ENCODE measurements at places on chromosomes 2 and 18.

DNA sequence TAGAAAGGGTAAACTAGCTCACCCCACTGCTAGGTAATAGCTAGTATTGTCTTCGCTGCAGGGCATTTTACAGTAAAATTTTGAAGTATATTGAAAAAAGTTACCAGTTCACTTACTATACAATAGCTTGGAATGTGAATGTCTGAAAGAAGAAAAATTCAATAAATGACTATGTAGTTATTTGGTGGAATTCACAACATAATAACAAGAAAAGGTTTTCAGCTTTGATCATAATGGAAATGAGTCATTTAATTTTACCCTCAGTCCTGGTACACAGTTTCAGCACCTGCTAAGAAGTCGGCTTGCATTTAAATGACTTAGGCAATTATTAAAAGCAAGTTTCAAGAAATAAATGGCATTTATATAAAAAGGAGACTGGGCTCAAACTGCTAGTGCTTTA is 90.4 kb downstream of the NUP35 start:
- no peak for DNase-seq

- no peak for DNase-seq
Measured at GRCh38 chr18:35029770-35030169, 11.4 kb upstream of the MAPRE2 start.

DNA sequence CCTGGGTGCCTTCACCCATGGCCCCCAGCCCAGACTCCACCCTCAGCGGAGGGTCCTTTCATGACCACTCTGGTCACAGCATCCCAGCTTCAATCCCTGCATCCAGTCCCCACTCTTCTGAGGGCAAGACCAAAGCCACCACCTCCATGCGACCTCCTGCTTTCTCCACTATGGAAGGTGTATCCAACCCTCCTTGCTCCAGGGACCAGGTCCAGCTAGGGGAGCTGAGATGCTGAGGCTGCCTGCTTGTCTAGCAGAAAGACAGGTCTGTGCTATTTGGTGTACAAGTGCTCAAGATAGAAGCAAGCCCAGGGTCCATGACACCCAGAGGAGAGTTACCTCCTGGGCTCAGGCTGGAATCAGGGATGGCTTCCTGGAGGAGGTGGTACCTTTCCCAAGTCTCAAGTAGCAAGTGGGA is 73.8 kb upstream of the RAB6C start:
- no peak for DNase-seq

- no peak for DNase-seq
Measured at GRCh38 chr2:31287654-31288053, 53.7 kb downstream of the EHD3 start.

- DNase-seq, result no peak
Measured at GRCh38 chr2:235373171-235373570, 120.7 kb upstream of the AGAP1 start.

GRCh38 chr18:8966821-8967220 is 135.7 kb upstream of the NDUFV2 start:
- DNase-seq, result no peak

GRCh38 chr2:212328136-212328535 is 210.5 kb downstream of the ERBB4 start:
- no peak for DNase-seq

DNA sequence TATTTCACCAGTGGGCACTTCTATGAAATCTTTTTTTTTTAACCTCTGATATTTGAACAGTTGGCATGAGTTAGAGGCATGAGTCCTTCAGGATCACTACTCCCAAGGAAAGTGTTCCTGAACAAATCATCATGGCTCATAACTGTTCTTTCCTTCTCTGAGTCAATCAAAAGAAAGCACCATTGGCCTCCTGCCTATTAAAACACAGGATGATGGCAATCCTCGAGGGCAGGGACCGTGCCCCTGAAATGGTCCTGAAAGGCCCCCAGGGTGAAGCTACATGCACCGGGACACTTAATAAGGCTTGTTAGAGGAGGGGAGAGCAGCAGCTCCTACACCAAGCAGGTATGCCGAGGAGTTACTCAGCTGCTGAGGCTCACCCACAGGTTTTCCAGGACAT is 43.5 kb downstream of the SLC14A2 start:
- no peak for DNase-seq

- no peak for DNase-seq
Measured at GRCh38 chr2:96924775-96925747, 55.2 kb upstream of the SEMA4C start.

- no peak for DNase-seq
Measured at GRCh38 chr18:8994603-8995002, 107.9 kb upstream of the NDUFV2 start.

GRCh38 chr2:178331474-178332432 is 119.2 kb downstream of the PRKRA start:
- no peak for DNase-seq

- no peak for DNase-seq
Measured at GRCh38 chr2:101328474-101329007, 20.0 kb upstream of the RNF149 start.

DNA sequence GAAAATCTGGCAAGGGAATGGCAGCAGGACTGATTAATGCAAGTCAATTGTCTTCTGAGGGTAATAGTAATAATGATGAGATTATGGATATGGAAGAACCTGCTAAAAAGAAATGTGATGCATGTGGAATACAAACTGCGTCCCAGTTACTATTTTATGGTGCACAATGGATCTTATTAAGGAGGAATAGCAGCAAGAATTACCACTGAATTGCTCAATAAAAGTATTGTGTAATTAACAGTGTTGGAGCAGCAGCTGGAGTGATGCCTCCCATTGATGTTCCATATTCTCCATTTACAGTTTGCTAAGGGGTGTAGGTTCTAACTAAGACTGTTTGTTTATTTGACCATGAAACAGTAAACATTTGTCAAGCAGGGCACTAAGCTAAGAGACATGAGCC is 167.9 kb downstream of the HRH4 start:
- no peak for DNase-seq

DNA sequence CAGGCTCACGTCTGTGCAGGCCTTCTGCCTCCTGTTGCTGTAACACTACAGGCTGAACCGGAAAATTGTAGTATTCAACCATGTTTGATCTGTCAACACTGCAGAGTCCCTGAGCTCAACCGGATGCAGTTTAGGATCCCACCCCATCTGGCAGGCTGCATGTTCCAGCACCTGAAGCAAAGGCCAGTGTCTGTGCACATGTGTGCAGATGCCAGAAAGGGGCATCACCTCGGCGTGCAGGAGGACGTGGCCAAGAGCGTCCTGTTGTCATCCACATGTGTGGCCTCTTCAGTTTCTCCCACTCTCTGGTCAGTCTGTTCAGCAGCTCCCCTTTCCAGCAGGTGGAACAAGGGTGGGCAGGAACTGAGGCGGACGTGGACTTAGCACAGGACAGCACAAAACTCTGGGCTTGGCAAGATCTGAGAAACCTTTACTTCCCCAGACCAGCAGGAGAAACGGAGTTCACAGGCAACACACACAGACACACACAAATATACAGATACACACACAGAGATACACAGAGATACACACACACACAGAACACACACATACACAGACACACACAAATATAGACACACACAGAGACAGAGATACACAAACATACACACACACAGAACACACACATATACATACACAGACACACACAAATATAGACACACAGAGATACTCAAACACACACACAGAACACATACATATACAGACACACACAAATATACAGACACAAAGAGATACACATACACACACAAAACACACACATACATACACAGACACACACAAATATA is 111.3 kb downstream of the NDUFA10 start:
- no peak for DNase-seq

GRCh38 chr2:54158311-54158710 is 42.9 kb downstream of the ACYP2 start:
- no peak for DNase-seq

- no peak for DNase-seq
Measured at GRCh38 chr2:147390475-147390874, 454.4 kb upstream of the ACVR2A start.

GRCh38 chr2:212843409-212844199 is 305.0 kb upstream of the ERBB4 start:
- no peak for DNase-seq

DNA sequence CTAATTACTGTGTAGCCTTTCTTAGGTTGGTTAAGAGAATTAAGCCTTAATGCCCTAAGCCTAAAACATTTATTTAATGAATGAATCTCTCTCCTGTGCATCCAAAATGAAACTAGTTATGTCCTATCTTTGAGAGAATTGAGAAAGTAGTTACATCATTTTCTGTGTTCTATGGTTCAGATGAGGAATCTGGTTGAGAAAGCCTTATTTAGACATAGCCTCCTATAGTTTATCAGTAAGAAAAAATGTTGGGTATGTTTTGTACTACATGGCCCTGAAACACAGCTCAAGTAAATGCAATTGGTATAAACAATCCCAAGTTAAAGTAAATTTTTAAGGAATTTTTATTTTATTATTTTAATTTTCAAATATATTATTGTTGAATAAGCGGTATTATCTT is 25.9 kb upstream of the RAMP1 start:
- no peak for DNase-seq

DNA sequence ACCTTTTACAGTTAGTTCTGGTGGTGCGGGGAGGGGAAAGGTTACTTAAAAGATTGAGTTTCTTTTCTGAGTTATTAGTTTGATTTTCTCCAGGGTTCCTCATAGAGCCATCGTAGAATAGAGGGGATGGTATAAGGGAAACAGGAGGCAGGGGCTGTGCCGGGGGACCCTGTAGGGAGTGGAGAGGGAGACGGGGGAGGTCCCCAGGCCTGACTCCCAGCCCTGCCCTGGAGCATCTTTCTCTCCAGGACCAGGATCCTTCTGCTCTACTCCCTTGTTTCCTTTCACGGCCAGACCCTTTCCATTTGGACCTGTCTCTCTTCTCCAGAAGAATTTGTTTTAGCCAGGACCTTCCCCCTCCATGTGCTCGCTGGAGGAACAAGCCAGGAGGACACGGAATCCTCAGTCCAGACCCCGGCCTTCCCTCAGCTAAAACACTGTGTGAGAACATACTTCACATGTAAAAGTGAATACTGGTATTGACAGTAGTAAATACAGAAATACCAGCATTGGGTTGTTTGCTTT is 35.4 kb downstream of the DGKD start:
- DNase-seq, result no peak
